ENCODE measurements at places on chromosomes 5 and 9.

DNA sequence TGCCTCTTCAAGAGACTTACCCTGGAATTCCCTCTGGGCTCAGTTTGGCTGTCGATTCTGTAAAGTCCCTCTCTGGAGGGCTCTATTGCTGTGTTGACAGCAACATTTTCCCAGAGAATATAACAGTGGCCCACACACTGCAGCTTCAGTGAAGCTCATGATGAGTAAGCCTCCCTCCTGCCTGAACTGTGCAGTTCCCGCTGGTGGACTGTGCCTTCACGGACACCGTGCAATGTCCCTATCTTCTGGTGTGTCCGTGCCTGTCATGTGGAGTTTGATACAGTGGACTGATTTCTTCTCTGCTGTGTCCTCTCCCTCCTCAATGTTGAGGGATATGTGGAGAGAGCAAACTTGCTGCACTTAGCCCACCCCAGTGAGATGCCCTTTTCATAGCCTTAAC, 109.0 kb downstream of the NTRK2 start:
- DNase-seq = no peak

DNA sequence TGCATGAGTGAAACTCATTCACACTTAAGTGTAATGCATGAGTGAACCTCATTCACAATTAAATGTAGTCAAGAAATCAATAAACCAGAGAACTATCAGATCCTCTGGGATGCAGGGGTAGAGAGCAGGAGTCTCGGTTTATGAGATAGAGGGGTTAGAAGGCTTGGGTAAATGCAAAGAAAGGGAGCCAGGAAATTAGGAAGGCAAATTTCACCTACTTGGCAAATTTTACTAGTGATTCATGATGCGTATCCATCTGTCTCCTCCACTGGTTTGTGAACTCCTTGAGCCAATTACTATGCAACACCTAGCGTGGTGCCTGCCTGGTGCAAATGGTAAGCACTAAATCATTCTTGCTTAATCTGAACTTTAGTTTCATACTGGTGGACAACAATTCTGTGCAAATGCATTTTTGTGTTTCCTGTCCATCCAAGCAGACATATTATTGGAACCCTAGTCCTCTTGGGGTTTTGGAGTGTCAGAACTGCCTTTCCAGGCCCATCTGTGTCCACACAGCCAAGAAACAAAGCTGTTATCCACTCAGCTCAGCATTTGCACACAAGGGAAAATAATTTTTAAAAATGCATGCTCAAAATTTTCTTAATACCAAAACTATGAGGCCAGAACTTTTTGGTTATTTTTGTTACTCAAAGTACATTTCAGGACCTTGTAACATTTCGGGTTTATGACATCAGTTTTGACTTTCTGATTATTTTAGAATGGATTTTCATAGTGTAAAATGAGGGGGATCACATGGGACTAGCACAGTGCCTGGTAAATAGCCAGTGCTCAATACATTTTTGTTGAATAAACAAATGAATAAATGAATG, 5.2 kb downstream of the HAPLN1 start:
- DNase-seq = no peak

GRCh38 chr9:37528652-37529471, 43.1 kb downstream of the POLR1E start:
- DNase-seq = peak; percentile 78

DNA sequence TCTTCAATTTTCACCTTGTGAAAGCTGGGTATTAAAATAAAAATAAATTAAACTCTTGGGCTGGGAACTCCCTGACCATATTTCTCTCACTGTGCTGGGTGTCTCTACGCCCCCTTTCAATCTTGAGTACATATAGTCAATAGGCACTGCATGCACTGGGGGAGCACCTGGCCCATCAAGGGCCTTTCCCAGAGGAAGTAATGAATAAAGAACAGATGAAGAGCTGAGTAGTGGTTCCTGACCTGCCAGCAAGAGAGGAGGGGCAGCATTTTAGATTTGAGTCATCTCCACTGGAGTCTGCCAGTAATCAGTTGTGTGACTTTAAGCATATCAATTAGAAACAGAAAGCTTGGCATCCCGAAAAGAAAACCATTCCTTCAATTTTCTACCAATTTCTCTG, 6.2 kb downstream of the MAPKAP1 start:
- peak; percentile 26 for DNase-seq

GRCh38 chr9:2810420-2811075, 33.3 kb downstream of the PUM3 start:
- no peak for DNase-seq

GRCh38 chr5:149216496-149216895, 55.2 kb upstream of the AFAP1L1 start:
- DNase-seq = no peak

- no peak for DNase-seq
These were observed at the start of gene MAP1B for GRCh38 chr5:72107131-72107900. Gene MAP1B, plus strand, starts transcription at chr5:72107475. Its CDS starts 57 bp downstream, at chr5:72107532.

DNA sequence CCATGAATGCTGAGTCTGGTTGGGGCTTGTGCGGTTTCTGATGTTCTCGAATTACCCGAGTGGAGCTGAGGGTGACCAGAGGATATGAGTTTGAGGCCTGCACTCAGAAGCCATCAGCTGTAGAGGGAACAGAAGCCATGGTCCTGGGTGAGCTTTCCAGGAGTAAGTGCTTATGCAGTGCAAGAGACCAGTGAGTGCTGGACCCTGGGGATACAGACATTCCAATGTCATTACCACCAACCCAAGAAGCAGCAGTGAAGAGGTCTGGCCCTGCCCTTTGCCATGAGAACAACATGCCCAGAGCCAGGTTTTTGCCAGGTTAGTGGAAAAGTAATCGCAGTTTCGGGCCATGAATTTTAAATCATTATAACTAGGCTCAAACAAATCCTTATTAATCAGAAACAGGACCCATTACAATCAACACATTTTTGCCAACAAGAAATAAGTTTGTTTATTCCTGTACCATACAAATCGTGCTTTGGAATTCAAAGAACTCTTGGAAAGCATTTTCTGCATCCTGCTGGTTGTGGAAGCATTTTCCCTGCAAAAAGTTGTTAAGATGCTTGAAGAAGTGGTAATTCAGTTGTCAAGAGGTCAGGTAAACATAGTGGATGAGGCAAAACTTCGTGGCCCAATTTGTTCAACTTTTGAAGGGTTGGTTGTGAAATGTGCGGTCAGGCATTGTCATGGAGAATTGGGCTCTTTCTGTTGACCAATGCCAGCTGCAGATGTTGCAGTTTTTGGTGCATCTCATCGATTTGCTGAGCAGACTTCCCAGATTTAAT, 154.6 kb downstream of the SYK start:
- no peak for DNase-seq

GRCh38 chr5:55702598-55703345, 9.4 kb downstream of the SLC38A9 start:
- DNase-seq = no peak

- DNase-seq = no peak
These were observed 368.2 kb downstream of the NDUFS4 start for GRCh38 chr5:53928641-53929040.

DNA sequence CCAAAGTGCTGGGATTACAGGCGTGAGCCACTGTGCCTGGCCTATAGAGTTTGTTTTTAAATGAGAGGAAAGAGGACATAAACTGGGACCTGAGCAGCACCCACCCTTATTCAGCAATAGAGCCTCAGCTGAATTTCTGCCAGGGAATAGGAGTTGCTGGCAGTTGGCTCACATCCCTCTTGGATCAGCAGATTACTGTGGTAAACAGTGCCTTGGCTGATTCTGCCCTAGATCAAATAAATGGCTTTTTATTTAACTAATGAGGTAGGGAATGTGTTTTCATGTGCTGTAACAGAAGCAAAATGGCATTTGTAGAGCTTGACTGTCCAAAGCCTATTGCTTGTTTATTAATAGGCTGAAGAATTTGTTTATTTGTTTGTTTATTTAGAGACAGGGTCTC, 2.1 kb downstream of the ARHGEF37 start:
- DNase-seq = no peak

DNA sequence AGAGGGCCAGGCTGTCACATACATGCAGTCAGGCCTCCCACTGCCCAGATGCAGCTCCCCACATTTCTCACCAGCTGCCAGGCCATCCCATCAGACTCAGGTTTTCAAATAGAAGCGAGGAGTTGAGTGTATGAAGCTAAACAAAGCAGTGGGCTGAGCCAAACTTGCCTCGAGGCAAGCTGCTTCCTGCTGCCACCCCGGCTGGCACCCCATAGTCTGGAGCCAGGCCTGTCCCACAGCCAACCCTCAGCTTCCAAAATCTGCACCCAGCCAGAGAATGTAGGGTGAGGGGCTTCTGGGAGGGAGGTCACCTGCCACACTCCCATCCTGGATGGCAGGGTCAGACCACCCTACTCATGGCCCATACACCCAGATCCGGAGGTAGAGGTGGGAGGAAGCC, 22.3 kb upstream of the ALDH1B1 start:
- DNase-seq = no peak

- no peak for DNase-seq
These were observed 131.6 kb upstream of the PTGER4 start for GRCh38 chr5:40547994-40548575.

GRCh38 chr5:71757590-71758543, 38.8 kb downstream of the CARTPT start:
- DNase-seq = peak; percentile 28

GRCh38 chr5:91159647-91160046, 223.5 kb downstream of the ARRDC3 start:
- no peak for DNase-seq

GRCh38 chr9:129318121-129319075, 140.3 kb upstream of the IER5L start:
- no peak for DNase-seq

GRCh38 chr5:11455505-11455904, 448.7 kb downstream of the CTNND2 start:
- no peak for DNase-seq

DNA sequence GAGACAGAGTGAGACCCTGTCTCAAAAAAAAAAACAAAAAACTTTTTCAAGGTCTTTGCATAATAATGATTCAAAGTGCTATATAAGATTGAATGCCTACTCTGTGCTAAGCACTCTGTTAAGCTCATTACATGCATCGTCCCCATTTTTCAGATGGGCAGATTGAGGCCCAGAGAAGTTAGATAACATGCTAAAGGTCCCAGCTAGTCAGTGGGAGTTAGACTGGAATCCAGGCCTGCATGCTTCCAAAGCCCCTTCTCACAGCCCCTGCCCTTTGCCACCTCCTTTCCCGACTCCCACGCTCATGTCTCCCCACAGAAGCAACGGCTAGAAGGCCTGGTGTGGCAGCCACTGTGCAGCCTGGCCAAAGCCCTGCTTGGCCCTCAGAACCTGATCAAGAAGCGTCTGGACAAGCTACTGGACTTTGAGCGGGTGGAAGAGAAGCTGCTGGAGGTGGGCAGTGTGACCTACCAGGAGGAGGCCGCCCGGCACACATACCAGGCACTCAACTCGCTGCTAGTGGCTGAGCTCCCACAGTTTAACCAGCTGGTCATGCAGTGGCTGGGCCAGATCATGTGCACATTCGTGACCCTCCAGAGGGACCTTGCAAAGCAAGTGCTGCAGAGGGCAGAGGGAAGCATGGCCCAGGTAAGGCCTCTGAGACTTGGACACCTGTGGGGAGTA, 40.3 kb downstream of the ARHGEF37 start:
- no peak for DNase-seq

GRCh38 chr9:89842267-89842768, 237.5 kb downstream of the GADD45G start:
- DNase-seq = no peak

DNA sequence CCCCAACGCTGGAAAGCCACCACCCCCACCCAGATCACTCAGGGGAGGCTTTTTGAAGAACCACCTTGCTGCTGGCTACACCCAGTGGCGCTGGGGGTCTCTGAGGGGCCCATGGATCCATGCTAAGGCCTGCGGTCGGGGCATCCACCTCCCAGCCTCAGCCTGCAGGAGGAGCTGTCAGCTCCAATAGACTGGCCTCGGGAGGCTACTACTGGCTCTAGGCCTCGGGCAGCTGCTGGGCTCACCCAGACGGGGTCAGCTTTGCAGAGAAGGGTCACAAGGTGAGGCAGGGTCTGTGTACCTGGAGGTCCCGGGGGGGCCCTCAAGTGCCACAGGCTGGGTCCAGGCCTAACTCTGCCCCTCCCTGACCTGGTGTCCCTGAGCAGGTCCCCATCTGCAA, 193.7 kb downstream of the OLFM1 start:
- no peak for DNase-seq

- DNase-seq = no peak
These were observed 237.7 kb downstream of the PDE4D start for GRCh38 chr5:59655693-59656309.

DNA sequence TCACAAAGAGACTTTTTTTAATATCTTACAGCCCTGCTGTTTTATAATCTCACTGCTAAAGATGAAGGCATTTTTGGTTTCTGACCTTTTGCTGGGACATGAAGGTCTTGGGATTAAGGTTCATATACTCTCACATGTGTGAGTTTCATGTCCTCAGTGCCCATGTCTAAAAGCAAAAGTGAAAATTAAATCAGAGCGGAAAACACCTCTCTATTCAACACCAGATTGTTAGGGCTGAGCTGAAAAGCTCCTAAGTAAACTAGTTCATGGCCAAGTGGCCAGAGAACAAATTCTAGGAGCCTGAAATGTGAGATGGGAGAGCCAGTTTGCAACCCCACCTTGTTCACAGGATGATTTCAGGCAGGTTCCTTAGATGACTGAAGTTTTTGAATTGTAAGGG, 110.9 kb downstream of the GRIA1 start:
- no peak for DNase-seq

DNA sequence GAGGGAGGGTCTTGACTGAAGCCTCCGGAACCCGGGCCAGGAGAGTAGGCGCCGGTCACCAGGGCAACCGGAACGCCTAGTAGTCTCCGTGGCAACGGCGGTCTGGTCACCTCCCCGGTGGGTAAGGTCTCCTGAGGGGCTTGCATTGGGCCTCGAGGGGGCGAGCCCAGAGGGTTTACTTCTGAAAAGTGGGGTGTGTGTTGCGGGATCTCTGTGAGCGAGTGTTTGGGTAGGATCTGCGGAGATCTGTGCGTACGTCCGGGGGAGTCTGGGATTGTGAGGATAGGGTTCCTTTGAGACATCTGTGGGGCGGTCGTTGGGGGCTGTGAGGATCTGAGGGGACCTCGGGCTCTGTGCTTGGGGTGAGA, at the start of gene FAM221B:
FAM221B (minus strand) TSS at position 17 of the 368 bp plus-strand sequence. CDS start 2,571 bp downstream, outside the sequence.
- no peak for DNase-seq

All from stimulated activated CD4-positive, alpha-beta T cell treated with anti-CD3 and anti-CD28 coated beads, Interleukin-4, amount 100 ng/mL, for 48 hours (primary cell).